KBM-7 (cell line): ENCODE measurements at places on chromosomes 7 and 10.

DNA sequence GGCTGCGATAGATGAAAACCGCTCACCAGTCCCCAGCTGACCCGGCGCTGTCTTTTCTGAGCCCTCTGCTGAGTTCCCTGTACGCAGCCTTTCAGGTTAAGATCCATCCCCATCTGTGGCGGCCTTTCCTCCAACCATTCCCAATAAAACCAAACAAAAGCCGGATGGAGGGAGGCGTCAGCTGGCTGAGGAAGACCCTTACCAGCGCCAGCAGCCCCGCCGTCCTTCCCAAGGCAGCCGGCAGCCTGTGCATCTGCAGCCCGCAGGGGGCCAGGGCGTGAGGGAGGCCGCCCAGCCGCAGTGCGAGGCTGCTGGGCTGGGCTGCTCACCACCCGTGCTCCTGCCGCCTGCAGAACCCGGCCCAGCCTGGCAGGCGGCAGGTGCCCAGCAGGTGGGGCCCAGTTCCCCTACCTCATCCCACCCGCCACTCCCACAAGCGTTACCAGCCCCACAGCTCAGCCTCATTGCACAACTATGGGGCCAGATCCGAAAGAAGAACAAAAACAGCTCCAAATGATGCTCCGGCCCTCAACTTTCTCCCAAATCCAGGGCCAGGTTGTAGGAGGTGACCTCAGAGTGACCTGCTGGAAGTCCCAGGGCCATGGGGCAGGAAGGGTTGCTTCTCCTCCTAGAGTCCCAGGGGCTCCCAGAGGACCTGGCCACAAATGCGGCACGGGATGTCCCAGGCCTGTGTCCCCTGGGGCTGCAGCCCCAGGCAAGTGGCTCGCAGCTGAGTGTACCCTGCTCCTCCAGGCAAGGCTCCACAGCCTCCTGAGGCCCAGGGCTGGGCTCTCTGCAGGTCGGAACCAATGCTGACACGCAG, 23.8 kb downstream of the PAPOLB start:
- no peak for DNase-seq

GRCh38 chr7:141598408-141598807, 47.2 kb downstream of the AGK start:
- DNase-seq = no peak

DNA sequence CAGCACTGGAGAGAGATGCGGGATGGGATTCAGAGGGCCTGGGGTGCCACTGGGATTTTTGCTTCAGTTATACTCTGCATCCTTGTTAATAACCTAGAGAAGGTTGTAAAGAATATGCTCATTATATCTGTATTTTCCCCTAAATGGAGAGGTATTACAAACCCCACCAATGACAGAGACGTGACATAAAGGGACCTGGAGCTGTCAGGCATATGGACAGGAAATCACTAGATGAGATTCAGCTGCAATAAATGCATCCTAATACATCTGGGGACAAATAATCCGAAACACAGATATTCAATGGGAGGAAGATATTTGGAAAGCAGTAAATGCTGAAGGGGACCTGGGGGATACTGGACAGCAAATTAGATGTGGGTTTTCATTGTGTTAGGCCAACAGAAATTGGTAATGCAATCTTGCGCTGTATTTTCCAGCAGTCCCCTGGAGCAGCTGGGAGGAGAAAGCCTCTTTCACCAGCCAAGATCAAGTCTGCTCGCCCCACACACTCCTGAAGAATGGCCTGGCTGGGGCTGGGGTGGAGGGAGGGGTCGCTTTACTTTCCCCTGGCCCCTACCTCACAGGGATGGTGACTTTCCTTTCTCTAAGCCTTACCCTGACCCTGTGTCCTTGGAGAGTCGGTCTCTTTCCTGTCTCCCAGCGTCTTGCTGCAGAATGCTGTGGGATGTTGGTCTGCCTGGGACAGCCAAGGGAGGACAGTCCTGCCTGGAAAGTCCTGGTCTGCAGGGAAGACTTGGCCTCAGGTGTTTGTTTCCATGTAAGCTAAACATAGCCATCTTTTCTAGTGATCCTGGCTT, 653.8 kb downstream of the LRMDA start:
- no peak for DNase-seq

DNA sequence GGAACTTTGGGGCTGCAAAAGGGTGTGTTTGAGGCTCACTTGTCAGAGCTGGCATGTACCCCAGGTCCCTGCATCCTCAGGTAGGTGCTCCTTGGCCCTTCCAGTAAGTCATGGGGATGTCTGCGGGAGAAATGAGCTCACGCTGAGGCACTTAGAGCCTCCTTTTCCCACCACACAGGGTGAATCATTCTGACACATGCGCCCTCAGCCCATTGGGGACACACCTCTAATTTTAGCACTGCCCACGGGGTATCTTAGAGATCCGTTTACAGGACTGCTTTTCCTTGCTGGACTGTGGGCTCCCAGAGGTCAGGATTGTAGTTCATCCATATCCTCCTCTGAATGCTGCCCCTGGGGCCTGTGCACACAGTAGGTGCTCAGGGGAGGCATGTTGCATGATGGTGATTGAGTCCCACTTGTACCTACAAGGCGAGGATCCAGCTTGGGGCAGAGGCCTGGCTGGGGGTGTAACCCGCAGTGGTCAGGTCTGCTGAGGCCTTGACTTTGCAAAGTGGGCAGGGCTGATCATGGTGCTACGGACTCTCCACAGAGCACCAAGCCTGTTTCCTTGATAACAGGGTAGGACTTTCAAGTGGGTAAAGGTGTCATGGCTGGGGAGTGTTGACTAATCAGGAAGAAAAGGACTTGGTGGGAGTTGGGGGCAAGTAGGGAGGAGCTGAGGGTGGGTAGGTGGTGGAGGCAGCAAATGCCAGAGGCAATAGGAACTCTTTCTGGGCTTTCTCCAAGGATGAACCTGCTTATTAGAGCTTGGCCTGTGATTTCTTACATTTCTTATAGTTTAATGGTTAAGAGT, 5.8 kb downstream of the TSPAN15 start:
- no peak for DNase-seq

GRCh38 chr7:105673367-105674084, 92.2 kb upstream of the EFCAB10 start:
- no peak for DNase-seq

DNA sequence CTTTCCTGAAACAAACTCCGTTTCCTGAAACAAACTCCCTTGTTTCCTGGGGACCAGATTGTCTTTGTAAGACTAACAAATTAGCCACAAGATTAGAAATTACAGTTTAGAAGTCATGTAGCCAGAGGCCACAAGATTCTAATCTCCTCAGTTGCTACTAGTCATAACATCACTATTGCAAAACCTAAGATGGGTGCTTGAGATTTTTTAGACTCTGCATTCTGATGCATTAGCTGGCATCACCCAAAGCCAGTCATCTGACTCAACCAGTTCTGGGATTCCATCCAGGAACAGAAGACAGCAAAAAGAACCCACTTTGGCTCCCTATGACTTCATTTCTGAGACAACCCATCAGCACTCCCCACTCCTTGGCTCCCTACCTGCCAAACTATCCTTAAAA, 367.9 kb upstream of the MBL2 start:
- no peak for DNase-seq

- DNase-seq = no peak
Measured at GRCh38 chr10:84659497-84660439, 331.4 kb downstream of the CCSER2 start.

GRCh38 chr10:123559066-123559822, 106.9 kb upstream of the GPR26 start:
- DNase-seq = peak; percentile 72

DNA sequence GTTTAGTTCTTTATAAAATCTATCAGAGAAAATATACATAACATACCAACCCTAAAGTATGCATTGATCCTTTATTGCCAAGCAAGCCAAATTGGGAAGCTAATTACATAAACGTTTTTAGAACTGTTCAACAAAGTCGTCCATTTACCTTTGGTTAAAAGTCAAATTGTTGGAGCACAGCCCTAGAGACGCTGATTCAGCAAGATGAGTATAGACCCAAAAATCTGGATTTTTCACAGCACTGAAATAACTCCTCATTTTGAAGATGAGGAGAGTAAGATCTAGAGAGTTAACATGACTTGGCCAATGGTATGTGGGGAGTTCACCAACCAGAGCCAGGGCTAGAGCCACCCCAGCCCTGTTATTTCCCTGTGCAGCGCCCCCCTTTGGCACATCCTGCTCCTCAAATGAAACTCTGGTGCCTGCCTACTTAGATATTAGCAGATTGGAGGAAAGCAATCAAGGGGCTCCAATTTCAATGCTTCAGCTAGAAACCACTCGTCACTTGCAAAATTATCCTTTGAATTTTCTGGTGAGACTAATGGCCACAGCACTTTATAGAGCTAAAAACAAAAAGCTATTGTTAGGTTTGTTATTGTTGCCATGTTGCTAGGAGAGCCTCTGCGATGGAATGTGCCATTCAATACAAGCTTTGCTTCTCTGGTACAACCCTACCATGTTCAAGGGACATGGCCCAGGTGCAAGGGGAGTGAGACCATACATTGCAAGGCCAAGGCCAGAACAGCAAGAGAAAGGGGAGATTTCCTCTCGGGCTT, 132.6 kb upstream of the ZEB1 start:
- DNase-seq = no peak

DNA sequence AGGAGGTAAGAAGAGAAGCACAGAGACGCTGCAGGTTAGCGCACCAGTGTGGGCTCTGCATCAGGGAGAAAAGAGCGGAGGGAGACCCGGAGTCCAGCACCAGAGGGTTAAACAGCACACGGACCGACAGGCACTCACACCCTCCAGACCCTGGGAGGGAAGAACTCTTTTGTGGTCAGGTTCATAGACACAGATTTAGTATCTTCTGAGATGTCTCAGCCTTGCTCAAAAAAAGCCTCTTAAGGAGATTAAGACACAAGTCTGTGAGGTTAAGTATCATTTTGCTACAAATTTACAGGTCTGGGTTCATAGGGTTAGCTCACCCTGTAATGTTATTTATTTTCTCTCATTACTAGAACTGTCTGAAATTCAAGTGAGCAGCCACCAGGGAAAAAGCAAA, 16.8 kb upstream of the NDST2 start:
- DNase-seq = no peak

- DNase-seq = no peak
Measured at GRCh38 chr7:104150470-104150869, 57.3 kb downstream of the ORC5 start.

DNA sequence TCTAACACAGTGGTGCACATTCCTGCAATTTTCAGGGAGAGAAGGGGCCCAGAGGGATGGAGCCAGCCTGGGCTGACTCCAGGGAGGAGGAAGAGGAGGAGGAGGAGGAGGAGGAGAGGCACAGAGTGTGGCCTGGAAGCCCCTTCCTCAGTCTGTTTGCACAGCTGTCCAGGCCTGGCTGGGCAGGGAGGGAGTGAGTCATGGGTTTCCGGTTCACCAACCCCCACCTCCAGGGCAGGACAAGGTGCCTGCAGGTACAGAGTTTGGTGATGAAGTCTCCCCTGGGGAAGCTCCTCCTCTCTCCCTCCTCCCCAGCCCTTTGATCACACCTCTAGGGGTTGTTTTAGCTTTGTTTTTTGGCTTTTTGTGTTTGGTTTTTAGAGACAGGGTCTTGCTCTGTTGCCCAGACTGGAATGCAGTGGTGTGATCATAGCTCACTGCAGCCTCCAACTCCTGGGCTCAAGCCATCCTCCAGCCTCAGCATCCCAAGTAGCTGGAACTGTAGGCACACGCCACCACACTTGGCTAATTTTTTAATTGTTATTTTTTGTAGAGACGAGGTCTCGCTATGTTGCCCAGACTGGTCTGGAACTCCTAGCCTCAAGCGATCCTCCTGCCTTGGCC, 77.5 kb upstream of the CUX1 start:
- DNase-seq = no peak

DNA sequence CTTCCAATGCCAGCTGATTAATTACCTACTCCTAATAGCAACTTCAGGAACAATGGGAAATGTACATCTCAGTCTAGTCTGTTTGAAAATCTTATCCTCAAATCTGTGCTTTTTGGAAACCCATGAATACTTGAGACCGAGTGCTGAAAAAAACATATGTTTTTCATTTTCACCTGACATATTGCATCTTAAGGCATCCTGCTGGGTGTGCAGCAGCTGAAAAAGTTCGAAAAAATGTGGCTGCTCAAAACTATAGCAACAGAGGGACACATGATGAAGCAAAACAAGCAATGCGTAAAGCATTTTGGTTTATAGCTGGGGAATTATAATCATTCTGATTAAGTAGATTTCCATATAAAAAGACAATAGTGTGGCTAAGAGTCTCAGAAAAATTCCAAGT, 218.0 kb downstream of the CREB5 start:
- DNase-seq = no peak

GRCh38 chr7:21675255-21675654, 132.4 kb downstream of the DNAH11 start:
- no peak for DNase-seq
